Adrenal gland (tissue), 19 donors: ENCODE measurements at places on chromosomes 12 and 14. TPM values are rescaled to one million over a fixed set of nuclear protein-coding genes. Genes with fewer than 3 reads are reported as not detected.

DNA sequence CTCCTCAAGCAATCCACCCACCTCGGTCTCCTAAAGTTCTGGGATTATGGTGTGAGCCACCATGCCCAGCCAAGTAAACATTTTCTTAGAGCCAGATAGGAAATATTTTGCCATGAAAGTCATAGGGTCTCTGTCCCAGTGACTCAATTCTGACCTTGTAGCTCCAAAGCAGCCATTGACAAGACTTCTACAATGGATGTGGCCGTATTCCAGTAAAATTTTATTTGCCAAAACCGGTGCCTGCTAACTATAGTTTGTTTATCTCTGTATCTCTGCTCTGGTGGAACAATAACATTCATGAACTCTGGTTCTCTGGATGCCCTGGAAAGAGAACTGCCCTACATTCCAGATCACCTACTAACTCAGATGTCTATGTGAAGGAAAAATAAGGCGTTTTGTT, 54.6 kb upstream of the USP44 start:
- H3K4me3 ChIP-seq, result no peak overlapping the region
- H3K27ac ChIP-seq, result no peak overlapping the region
- H3K36me3 ChIP-seq, result no peaks in the 10 kb centered on the region
- no peaks in the 10 kb centered on the region for H3K27me3 ChIP-seq

ESR2 gene
- 5.2 TPM for total RNA-seq

DNA sequence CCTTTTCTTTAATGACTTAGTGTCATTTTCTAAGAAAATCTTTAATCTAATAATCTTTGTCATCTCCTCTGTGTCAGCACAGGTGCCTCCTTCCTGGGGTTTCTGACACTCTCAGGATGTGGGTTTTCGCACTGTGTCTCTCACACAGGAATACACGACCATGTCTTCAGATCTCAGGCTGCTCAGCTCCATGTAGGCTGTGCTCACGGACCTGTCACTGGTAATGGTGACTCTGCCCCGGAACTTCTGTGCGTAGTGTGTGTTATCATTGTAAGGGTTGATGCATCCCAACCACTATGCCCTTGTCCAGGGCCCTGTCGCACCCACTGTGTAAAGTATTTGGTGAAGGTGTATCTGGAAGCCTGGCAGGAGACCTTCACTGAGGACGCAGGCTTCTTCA, 647.8 kb downstream of the TMEM121 start:
- H3K4me3 ChIP-seq, result no peak overlapping the region
- no peak overlapping the region for H3K27ac ChIP-seq
- no peaks in the 10 kb centered on the region for H3K27me3 ChIP-seq
- no peaks in the 10 kb centered on the region for H3K4me1 ChIP-seq

DNA sequence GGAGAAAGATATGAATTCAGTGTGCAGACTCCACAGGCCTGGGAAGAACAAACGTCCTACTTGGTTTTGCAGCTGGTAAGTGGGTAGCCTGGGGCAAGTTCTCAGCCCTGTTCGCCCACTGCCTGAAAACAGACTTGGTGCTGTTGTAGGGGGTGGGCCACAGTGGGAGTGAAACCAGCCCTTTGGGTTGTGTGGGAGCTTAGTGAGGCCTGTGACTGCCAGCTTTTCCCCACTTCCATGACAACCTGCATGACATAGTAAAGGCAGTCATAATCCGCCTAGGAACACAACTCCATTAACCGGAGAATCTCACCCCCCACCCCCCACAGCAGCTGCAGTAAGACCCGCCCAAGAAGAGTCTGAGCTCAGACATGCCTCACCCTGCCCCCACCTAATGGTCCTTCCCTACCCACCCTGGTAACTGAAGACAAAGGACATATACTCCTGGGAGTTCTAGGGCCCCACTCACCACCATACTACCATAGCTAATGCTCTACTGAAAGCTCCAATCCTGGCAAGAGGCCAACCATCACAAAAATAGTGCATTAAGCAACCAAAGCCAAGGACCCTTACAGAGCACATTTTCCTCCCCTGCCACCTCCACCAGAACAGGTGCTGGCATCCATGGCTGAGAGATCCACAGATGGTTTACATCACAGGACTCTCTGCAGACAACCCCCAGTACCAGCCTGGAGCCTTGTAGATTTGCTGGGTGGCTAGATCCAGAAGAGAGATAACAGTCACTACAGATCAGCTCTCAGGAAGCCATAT, 39.8 kb upstream of the LMNTD1 start:
- H3K27ac ChIP-seq, result no peak overlapping the region
- H3K36me3 ChIP-seq, result no peaks in the 10 kb centered on the region
- no peaks in the 10 kb centered on the region for H3K4me1 ChIP-seq
- DNase-seq, result no peak
- no peak overlapping the region for H3K4me3 ChIP-seq

- H3K36me3 ChIP-seq, result no peaks in the 10 kb centered on the region
- H3K4me3 ChIP-seq, result no peak overlapping the region
- H3K4me1 ChIP-seq, result peaks cover 18% of the 10 kb centered on the region
- no peaks in the 10 kb centered on the region for H3K27me3 ChIP-seq
Observed at GRCh38 chr12:62301799-62302133, 41.6 kb downstream of the USP15 start.

TGM1 gene
- 0.87 TPM for total RNA-seq

GRCh38 chr14:61530896-61531295, 164.4 kb upstream of the HIF1A start:
- H3K36me3 ChIP-seq, result no peaks in the 10 kb centered on the region
- no peak overlapping the region for H3K4me3 ChIP-seq
- H3K27me3 ChIP-seq, result no peaks in the 10 kb centered on the region
